Smooth muscle cell of bladder (primary cell): ENCODE measurements at places on chromosomes 11 and 22. TPM values are rescaled to one million over a fixed set of nuclear protein-coding genes. Genes with fewer than 3 reads are reported as not detected.

Gene OR8D4
- not detected in 2 replicates for total RNA-seq

Gene OR56A1
- total RNA-seq, result not detected in 2 replicates

Gene NELL1
- not detected in 2 replicates for total RNA-seq

Gene CLCF1
- 3.4 and 4.4 TPM in 2 replicates for total RNA-seq

Gene C11orf16
- total RNA-seq, result not detected in 2 replicates

Gene PANX2
- 0.85 and 1.0 TPM in 2 replicates for total RNA-seq
